ENCODE measurements at places on chromosomes 13 and 19.

DNA sequence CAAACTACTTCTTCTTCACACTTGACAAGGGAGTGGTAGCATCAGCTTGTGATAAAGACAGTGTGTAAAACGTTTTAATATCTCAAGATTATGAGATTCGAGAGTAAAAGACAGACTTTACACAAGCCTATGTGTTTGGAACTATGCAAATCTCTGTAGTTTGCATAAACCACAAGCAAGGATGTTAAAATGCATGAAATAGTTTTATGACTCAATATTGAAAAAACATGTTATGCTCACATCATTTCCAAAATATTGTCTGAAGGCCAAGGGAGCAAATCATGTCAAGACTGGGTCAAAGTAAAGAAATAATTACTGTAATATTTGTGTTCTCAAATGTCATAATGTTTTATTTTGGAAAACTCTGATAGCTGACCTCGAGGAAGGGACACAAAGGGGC lies 316.8 kb upstream of the KLF12 start:
- no peak for DNase-seq

- no peak for DNase-seq
These were observed 106.1 kb downstream of the STARD13 start for GRCh38 chr13:33179463-33179862.

- no peak for DNase-seq
These were observed 19.7 kb downstream of the ADGRE3 start for GRCh38 chr19:14654786-14655560.

DNA sequence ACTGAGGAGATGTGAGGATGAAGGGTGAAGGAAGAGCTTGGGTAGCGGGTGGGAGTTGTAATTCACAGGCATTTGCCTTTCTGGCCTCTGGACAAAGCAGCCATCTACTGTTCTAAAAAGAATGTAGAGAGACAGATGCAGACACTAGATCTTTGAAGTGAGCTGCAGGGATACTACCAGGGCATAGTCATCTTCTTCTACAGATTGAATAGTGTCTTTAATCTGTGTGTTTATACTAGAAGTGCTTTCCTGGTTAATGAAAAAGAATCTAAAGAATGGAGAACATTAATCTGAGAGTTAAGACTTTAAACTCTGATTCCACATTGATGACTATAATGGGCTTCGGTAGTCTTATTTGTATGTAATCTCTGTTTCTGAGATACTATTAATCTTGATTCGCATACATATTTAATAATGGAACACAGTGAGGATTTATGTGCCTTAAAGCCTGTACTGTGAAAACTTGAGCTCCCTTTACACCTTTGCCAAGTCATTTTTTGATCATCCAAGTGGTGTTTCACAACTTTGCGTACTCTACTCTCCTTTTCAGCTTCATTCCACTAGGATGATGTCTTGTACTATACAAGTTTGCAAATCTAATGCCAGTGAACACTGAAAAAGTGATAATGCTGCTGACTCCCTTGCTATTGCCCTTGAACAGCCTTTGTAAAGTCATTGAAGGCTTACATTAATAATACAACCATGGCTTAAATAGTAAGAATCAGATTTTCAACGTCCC lies 2199.4 kb upstream of the PCDH20 start:
- DNase-seq = no peak

All from globus pallidus (tissue), 1 donor.